HTR-8/SVneo (cell line): ENCODE measurements at places on chromosomes 6 and 20.

- DNase-seq: no peak
These were observed 3.0 kb downstream of the ZC2HC1B start for GRCh38 chr6:143867236-143867635.

DNA sequence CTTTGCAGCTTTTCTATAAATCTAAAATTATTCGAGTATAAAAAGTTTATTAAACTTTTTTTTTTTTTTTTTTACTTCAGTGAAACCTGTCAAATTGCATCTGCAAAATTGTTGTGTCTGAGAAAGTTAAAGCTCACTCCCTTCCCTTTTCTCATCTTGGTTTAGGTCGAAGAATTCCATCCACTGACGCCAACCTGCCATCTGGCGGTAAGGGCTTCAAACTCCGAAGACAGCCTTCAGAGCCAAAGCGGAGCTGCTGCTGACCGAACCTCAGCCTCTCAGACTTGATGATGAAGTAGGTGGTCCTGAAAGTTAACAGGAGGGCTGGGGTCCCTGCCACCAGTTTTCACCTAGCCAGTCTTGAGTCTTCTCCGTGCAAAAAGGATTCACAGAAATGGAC lies 29.6 kb upstream of the VAPB start:
- no peak for DNase-seq

GRCh38 chr6:116975600-116975999 lies 98.6 kb downstream of the RFX6 start:
- DNase-seq: no peak

DNA sequence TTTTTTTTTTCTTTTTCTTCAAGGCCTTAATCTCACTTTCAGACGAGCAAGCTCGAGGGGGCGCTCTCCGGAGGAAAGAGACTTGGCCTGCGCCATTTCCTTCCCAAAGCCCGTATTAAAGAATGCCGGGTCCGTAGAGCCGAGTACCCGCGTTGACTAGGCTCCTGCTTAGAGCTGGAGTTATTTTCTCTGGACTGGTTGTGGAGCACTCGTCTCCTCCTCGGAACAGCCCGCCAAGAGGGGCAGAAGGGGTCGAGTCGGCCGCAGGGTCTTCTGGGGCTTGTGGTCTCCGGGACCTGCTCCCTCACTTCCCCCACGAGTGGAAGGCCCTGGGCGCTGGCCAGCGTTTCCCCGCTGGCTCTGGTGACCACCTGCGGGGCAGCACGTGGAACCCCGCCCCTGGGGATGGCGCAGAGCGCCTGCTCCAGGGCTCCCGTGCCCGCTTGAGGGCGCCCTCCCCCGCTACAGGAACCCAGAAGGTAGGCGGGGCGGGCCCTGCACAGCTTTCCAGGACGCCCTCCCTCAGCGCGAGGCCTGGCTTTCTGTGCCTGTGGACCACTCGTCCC lies 2.7 kb upstream of the MEI4 start:
- no peak for DNase-seq

GRCh38 chr20:36645998-36646397 lies at the start of gene SLA2:
TSS of gene SLA2 (minus strand) at chr20:36646196. CDS start at chr20:36641335, 4,861 bp downstream.
- DNase-seq: no peak

GRCh38 chr6:14934844-14935243 lies 311.0 kb upstream of the JARID2 start:
- DNase-seq: no peak

DNA sequence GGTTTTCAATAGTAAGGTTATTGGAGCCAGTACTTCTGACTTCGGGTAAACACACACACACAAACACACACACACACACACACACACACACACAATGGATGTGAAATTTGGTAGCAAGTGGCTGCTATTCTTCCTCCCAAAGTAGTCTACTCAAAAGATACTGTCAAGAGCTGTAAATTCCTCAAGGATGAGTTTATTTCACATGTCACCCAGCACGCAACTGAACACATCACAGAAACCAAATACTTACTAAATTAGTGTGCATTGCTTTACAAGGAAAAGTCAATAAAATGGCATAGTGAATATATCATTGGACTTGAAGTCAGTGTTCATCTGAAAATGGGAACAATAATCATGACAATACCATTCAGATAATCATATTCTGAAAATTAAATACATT lies 32.9 kb downstream of the MMUT start:
- peak; percentile 5 for DNase-seq

DNA sequence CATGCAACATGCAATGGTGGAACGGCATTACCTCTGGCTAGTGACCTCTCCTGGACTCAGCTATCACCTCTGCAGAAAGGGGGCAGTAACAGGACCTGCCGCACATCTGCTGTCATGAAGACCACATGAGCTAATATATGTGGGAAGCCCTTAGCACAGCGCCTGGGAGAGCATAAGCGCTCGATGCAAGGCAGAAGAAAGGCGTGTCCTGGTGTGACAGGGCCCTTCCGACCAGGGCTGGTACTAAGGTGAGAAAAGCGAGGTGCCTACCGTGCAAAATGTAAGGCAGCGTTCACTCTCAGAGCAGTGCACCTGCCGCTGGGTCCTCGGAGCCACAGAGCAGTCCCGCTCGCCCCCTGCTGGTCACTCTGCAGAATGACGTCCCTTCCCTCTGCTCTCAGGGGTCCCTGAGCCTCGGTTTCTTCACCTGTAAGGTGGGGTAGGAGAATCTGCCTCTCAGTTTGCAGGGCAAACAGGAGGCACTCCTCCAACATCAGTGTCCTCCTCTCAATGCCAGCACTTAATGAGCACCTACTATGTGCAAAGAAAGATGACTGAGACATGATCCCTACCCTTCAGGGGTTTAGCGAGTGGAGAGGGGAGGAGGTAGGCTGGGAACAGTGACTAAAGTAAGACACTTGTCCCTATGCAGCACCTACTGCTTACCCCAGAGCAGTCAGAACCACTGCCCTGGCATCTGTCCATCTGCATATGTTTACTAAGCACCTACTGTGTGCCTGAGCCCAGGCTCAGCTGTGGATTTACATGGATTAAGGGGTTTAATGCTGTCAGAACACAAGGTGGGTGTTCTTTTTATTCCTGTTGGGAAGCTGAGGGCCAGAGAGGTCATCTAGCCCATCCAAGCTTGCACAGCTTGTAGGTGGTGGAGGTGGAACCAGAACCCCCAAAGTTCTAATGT lies 41.1 kb upstream of the PTGIS start:
- DNase-seq: peak; percentile 93

- DNase-seq: peak; percentile 41
These were observed 76.2 kb upstream of the FRMD1 start for GRCh38 chr6:168155193-168155592.

DNA sequence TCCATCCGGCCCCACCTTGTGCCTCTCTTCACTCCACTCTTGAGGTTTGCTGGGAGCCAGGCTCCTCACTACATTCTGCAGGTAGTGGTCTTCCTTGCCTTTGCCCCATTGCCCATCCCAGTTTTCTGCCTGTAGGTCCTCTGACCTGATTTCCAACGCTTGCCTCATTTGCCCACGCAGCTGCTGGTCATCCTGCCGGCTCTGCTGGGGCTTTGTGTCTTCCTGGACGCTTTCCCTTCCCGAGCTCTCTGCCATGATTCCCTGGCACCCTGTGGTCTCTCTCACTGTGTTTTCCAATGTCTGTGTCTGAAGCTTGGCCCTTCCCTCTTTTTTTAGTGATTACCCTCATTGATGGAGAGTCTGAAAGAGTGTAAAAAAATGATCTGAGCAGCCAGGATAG lies 451.6 kb downstream of the UTRN start:
- no peak for DNase-seq

- no peak for DNase-seq
These were observed 1.3 kb upstream of the UTRN start for GRCh38 chr6:144283646-144284477.

DNA sequence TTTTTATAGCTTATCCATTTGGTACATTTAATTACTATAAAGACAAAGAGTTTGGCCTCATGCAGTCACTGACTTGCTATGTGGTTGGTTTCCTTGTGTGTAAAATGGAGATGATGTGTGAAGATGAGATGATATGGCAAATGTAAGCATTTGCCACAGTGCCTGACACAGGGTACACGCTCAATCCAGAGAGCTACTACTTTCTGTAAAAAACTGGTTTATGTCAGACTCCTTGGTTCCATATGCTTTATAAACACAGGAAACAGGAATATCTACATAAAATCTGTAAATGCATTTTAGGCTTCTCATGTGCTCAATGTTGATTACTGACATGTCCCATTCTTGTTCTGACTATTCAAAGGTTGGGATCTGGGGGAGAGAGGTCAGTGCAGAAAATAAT lies 10.4 kb downstream of the HIVEP1 start:
- no peak for DNase-seq

- no peak for DNase-seq
These were observed 59.5 kb downstream of the PDE7B start for GRCh38 chr6:135910790-135911618.

- no peak for DNase-seq
These were observed 46.8 kb downstream of the TRDN start for GRCh38 chr6:123589973-123590372.

DNA sequence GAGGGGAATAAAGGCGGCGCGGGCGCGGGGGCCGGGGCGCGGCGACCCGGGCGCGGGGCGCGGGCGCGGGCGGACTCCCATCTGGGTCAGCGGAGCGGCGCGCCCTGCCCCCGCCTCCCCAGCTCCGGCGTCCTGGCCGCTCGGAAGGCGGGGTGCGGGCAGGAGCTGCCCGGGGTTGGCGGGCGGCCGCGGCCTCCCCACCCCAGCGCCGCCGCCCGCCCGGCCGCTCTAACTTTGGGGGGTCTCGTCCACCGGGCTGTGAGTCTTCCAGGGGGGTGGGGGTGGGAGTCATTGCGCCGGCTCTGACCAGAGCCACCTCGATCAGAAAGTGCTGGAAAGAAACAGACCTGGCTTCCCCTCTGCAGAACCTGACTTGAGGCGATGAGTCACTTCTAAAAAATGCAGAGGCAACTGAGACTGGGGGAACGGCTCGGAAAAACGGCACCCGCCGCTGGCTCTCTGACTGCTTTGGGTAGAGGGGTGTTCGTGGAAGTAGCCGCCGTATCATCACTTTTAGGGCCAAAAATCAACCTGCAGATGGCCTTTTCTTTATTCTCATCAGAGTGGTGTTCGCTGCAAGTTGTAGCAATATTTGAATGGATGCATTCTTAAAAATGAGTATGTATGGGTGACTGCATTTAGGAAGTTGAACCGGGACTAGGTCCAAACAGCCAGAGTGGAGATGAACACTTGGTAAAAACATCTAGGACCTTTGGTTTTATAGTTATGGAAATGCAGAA lies 667 bp downstream of the CAP2 start:
- DNase-seq: peak; percentile 83

GRCh38 chr6:101830501-101831031 lies 437.1 kb downstream of the GRIK2 start:
- DNase-seq: no peak

DNA sequence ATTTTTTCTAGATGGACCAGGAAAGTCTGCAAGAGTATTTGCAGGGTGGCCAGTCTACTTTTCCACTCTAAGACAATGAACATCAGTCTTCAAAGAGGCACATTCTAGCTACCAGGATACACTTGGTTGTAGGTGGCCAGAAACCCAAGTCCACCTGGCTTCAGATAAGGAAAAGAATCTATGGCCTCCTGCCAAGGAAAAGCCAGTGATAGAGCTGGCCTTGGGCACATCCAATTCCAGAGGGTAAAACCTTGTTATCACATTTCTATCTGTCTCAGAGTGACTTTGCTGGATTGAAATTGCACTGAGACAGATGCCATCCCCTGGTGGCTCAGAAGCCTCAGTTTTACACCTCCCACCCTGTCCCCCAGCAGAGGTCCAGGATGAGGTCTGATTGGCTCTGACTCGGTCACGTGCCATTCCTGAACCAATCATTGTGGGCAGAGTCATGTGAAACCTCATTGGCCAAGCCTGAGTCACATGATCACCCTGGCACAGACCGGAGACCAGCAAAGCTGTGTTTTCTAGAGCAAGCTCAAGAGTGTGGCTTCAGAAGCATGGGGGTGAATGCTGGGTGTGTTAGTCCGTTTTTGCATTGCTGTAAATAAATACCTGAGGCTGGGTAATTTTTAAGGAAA lies 497.4 kb upstream of the SULF2 start:
- DNase-seq: no peak

GRCh38 chr6:103675807-103676406 lies 1183.8 kb downstream of the HACE1 start:
- DNase-seq: peak; percentile 2

DNA sequence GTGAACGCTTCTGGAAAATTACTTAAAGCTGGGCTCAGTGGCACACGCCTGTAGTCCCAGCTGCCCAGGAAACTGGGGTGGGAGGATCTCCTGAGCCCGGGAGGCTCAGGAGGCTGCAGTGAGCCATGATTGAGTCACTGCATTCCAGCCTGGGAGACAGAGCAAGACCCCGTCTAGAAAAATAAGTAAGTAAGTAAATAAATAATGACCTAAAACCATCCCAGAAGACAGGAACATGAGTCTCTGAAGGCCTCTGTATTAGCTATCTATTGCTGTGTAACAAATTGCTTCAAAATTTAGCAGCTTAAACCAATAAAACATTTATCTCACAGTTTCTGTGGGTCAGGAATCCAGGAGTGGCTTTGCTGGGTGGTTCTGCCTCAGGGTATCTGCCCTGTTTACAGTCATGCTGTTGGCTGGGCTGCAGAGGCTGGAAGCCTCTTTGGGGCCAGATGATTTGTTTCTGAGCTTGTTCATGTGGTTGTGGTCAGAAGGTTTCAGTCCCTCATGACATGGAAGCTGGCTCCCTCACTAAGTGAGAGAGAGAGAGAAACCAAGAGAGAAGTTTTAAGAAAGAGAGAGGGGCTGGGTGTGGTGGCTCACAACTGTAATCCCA lies 48.4 kb upstream of the NCOA3 start:
- no peak for DNase-seq

DNA sequence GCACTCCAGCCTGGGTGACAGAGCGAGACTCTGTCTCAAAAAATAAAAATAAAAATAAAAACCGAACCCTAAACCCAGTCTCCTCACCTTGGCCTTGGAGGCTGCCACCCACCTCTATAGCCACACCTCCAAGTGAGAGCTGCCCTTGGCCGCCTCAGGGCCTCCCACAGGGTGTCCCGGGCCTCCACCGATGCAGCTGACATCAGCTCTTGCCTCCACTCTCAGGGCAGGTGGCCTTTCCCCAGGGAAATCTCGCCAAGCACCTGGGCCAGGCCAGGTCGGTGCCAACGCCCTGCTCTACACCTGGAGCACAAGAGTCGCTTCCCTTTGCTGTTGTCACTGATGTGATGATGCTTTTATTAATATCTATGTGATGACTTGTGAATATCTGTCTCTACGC lies 8.9 kb upstream of the MYL9 start:
- DNase-seq: no peak

DNA sequence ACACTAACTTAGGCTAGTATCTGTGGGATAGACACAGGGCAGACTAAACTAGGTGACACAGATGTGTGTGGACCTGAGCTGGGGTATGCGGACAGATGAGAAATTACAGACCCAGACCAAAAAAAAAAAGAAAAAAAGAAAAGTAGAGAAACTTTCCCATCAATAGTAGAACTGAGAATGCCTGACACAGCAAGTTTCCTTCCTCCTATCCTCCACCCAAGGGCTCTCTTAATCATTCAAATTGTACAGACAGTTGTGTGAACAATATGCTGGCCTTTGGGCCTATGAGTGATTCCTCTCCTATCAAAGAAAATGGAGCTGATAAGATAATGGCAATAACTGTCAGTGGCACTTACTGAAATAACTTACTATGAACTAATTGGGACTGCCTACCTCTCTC lies 226.7 kb upstream of the PRDM1 start:
- no peak for DNase-seq
